ENCODE measurements at places on chromosomes 4 and X.

DNA sequence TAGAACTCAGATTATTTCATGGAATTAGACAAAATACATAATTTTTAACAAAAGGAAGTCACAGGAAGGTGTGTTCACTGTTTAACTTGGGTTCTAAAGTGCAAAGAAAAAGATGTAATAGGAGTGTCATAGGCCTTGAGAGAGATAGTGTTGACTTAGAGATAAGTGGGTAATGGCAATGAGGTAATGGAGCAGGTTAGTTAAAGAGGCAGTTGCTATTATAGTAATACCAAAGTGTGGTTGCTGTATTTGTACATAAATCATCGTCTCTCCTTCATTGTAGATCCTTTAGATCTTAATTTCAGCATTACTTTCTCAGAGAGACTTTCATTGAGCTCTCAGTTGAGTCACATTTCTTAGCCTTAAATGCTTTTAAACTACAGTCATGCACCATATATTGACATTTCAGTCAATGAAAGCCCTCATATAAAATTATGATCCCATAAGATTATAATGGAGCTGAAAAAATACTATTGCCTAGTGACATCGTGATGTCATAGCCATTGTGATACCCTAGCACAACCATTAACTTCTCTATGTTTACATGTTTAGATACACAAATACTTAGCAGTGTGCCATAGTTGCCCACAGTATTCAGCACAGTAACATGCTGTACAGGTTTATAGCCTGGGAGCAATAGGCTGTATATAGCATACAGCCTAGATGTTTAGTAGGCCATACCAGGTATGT lies 245.4 kb downstream of the ADGRL3 start:
- no peak for DNase-seq

GRCh38 chr4:74830928-74831327 lies 36.6 kb upstream of the BTC start:
- no peak for DNase-seq

- DNase-seq: no peak
Measured at GRCh38 chrX:134588806-134589205, 69.5 kb downstream of the PLAC1 start.

DNA sequence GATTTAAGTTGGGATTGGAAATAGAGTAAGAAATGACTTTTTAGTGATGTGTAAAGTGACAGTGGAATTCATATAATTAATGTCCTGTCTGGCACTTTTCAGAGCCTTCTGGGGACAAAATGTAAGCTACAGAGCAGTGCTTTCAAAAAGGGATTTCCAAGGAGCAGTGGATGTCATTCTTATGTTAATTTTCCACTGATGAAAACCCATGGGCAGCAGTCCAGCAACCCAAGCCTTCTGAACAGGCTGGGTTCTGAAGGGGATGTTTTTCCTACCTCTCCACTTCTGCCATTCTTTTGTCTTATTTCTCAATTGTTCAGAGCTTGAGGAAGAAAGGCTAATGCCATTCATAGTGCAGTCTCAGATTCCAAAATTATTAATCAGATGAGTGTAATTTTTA lies 717.6 kb upstream of the HS3ST1 start:
- no peak for DNase-seq

- DNase-seq: no peak
Measured at GRCh38 chrX:150268839-150269355, 94.2 kb upstream of the MAMLD1 start.

- DNase-seq: peak; percentile 64
Measured at GRCh38 chr4:119559044-119559647, 69.5 kb downstream of the PDE5A start.

DNA sequence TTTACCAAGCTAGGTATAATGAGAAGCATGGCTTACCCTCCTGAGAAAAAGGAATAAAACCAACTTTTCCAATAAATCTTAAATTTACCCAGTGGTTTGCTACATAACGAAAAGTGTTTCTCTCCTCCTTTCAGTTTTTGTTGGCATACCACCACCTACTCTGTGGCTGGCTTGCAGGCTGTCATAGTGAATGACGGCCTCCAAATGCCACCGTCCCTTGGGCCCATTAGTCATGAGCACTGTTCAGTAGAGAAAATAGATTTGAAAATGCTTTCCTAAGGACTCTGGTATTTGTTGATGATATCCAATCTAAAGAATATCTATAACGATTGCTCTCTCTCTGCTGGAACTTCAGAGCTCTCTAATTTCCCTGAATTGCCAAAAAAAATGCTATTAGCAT lies 488.3 kb downstream of the MAGEE1 start:
- DNase-seq: no peak

GRCh38 chrX:40506201-40506985 lies 74.4 kb upstream of the ATP6AP2 start:
- DNase-seq: peak; percentile 77

- no peak for DNase-seq
Measured at GRCh38 chr4:45527160-45527559, 596.7 kb downstream of the GABRG1 start.

DNA sequence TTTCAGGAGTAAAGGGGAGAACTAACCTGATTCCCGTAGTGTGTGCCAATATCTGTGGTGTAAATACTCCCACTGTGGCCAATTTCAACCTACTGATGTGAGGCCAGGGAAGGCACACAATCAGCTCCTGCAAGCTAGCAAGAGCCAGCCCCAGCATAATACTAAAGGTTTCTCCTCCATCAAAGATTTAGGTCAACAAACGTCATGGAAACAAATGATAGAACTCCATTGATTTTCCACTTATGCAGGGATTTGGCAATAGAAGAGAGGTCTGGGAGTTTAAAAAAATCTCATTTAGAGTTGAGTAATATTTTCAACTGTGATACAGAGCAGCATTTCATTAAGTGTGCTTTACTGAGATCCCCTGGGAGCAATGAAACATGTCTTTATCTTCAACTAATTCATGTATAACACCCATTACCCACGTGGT lies 15.8 kb upstream of the VEGFD start:
- DNase-seq: no peak

GRCh38 chrX:12721042-12721441 lies 70.2 kb upstream of the PRPS2 start:
- peak; percentile 1 for DNase-seq

DNA sequence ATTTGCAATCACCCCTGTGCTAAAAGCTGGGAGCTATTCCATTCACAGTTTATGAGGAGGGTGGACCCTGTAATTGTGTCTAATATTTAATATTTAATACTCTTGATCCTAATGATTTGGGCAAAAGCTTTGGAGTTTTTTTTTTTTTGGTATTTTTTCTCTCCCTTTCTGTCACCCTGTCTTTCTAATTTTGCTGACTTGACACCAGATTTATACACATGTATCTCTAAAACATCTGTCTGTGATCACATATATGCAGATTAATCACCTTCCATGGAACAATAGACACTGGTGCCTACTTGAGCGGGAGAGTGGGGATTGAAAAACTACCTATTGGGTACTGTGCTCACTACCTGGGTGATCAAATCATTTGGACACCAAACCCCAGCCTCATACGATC lies 18.7 kb upstream of the ANTXR2 start:
- no peak for DNase-seq

GRCh38 chr4:140790765-140791164 lies 34.6 kb upstream of the TBC1D9 start:
- DNase-seq: no peak

All from fibroblast of upper back skin (primary cell).